ENCODE measurements at places on chromosomes 2 and 18.

- no peak for DNase-seq
These were observed 33.6 kb upstream of the SMAD2 start for GRCh38 chr18:47964053-47964452.

- DNase-seq, result no peak
These were observed 211.5 kb upstream of the RAB6C start for GRCh38 chr2:129768036-129768386.

DNA sequence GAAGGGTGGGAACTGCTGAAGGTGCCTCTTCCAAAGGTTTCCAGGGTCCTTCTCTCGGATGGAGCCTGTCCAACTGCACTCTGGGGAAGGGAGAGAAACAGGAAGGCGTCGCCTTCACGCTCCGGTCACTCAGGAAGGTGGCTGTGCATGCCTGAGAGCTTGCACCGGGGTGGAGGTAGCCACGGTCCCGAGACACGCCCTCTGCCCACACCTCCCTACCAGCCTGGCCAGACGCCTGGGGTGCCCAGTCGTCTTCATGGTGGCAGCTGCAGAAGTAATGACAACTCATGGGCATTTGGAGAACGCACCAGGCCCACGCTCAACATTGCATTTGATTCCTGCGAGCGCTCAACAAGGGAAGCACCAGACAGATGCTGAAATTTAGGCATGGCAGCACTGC lies 59.9 kb downstream of the ADNP2 start:
- no peak for DNase-seq

DNA sequence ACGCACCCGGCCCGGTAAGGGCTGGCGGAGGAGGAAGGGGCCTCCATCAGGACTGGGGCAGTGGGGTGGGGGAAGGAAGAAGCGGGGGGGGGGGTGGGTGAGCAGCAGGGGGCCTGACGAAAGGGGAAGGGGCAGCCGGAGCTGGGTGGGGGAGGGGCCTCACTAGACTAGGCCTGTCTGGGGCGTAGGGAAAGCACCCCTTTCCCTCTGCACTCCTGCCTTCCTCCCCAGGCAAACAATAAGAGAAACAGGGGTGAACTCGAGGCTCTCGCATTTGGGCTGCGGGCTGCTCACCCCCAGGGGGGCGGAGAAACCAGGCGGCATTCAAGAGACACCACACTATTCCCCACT lies 82.7 kb upstream of the POMC start:
- DNase-seq, result no peak

GRCh38 chr2:33062665-33063250 lies 116.0 kb downstream of the LTBP1 start:
- no peak for DNase-seq

DNA sequence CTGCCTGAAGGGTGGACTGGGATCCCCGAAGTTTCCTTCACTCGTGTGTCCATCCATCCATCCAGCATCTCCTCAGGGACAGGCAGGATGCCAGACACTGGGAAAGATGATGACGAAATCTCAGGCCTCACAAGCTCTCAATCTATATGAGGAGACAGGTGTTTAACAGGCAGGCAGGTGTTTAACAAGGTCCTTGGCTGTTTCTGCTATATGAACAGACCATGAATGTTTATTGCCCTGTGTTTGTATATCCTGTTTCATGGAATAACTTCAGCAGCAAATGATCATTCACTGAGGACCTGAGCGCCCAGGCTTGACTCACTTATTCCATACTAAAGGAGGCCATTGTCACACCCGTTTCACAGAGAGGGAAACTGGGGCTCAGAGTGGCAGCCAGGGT lies 685.8 kb upstream of the HS6ST1 start:
- no peak for DNase-seq

- no peak for DNase-seq
These were observed 17.0 kb downstream of the TOGARAM2 start for GRCh38 chr2:28997847-28998735.

- no peak for DNase-seq
These were observed 141.0 kb downstream of the UXS1 start for GRCh38 chr2:106053116-106053515.

- DNase-seq, result no peak
These were observed 135.0 kb upstream of the KLHL14 start for GRCh38 chr18:32907648-32908423.

DNA sequence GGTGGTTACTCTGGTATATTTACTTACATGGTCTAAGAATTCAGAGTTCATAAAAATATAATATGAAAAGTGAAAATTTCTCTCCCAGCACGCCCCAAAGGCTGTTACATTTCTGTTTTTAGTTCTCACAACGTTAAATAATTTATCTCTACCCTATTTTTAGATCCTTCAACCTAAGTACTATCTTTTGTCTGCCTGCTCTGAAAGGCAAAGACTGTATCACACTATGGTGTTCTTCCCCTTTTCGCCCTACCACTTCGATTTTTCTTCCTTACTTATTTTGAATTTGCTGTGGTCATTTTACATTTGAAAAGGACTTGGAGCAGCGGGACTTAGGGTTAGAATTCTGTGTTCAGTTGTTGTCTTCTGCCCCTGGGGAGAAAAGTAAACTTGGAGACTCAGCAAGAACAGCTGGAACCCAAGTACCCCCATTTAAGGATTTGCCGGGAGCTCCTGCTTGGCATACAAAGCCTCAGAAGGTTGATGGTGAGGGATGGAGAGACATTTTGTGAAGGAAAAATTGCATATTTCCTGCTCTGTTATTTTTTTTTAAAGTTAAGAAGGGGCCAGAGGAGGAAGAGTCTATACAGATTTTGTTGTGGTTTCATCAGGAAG lies 19.0 kb downstream of the ADAM23 start:
- DNase-seq, result no peak

GRCh38 chr18:74698881-74699280 lies 101.2 kb downstream of the ZNF407 start:
- no peak for DNase-seq

DNA sequence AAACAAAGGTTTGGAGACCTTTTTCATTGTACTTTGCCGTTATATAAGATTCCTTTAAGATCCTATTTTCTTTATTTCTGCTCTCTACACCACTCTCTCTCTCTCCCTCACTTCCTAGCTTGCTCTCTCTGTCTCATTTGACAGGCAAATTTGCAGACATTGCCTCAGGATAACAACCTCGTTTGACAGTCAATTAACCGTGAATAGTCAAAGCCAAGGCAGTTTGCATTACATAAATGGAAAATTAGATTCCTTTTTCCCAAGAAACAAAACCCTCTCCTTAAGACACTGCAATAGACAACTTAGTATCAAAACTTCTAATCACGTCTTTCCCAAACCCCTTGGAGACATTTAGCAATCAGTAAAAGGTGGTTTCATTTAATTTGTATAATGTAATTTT lies 7.4 kb downstream of the SKOR2 start:
- no peak for DNase-seq

GRCh38 chr2:98252038-98252773 lies 94.0 kb upstream of the CNGA3 start:
- DNase-seq, result no peak

DNA sequence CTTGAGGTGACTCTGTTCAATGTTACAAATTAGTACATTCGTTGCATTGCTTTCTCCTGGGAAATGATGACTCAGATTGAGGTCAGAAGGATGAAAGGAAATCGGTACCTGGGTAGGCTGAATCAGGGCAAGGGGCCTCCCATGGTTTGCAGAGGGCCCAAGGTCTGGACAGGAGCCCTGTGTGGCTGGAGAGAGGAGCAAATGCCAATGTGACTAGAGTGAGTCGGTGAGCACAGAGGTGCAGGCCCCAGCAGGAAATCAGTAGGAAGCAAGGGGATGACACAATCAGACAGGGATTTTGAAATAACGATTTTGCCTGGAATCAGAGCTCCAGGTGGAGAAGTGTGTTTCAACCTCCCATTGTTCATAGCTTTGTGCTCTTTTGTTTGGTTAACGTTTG lies 118.9 kb downstream of the CCDC102B start:
- no peak for DNase-seq

- DNase-seq, result no peak
These were observed 80.3 kb upstream of the SLC35G4 start for GRCh38 chr18:11529081-11529480.
